Esophagus squamous epithelium (tissue), 5 donors: ENCODE measurements at places on chromosomes 13 and 19.

GRCh38 chr19:35531291-35531690 is 2.0 kb upstream of the GAPDHS start:
- H3K27me3 ChIP-seq, result no peaks in the 10 kb centered on the region
- DNase-seq, result no peak
- no peaks in the 10 kb centered on the region for H3K36me3 ChIP-seq

DNA sequence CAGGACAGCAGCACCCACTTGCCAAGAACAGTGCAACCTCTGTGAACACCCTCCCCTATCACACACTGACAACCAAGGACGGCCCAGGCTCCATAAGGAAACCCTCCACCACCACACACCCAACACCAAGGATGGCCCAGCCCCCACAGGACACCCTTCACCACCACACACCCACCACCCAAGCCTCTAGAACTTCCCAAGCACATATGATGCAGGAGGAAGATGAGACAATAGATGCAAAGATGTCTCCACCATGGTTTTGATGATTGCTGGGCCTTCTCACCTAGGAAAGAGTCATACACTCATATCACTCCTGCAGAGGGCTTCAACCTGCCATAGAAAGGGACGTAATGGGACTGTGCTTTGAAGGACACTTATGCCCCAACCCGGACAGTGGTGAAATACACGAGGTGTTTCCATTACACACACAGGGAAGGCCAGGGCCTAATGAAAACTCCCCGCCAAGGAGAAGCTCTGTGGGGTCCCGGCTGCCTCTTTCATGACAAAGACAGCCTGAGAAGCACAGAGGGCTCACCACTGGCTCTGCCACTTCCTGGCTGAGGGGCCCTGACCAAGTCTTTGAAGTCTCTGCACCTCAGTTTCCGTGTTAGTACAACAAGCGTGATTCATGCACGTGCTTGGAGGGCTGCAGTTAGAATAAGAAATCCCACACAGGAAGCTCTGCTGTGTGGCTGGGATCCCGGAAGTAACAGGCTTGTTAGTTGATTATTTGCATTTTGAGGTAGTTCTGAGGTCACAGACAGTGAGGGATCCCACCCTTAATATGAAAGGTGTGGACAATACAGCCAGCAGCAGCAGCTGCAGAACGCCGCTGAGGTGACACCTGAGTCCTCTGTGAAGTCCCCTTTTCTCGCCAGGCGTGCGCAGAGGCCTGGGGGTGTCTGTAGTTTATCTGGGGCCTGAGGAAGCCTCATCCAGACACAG is 61.9 kb upstream of the ATP12A start:
- H3K27ac ChIP-seq, result no peak overlapping the region
- no peak overlapping the region for H3K4me3 ChIP-seq
- DNase-seq, result no peak
- no peaks in the 10 kb centered on the region for H3K36me3 ChIP-seq

GRCh38 chr13:98348466-98349200 is 171.6 kb upstream of the RNF113B start:
- no peaks in the 10 kb centered on the region for H3K27me3 ChIP-seq
- H3K4me1 ChIP-seq, result no peaks in the 10 kb centered on the region
- no peak overlapping the region for H3K4me3 ChIP-seq
- no peak for DNase-seq
- H3K27ac ChIP-seq, result no peak overlapping the region

DNA sequence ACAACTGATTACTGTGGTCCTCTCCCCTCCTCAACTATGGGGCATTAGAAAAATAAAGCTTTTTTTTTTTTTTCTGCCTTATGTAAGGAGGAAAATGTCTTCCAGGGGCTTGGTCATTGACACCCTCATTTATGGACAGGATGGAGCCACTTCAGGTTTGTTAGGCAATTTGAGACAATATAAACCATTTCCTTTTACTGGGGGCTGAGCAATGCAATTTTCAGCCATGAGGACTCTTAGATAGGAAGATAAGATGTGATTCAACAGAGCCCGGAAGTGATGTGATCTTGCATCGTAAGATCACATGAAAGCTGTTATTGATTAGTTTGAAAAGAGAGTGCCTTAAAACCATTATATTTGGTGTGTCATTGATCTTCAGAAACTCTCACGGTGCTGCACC is 210.8 kb downstream of the OXGR1 start:
- H3K27me3 ChIP-seq, result no peaks in the 10 kb centered on the region
- H3K27ac ChIP-seq, result no peak overlapping the region
- peaks cover 8% of the 10 kb centered on the region for H3K4me1 ChIP-seq
- no peak overlapping the region for H3K4me3 ChIP-seq
- H3K36me3 ChIP-seq, result no peaks in the 10 kb centered on the region

- H3K27ac ChIP-seq, result no peak overlapping the region
- H3K4me1 ChIP-seq, result no peaks in the 10 kb centered on the region
- H3K4me3 ChIP-seq, result no peak overlapping the region
- H3K27me3 ChIP-seq, result no peaks in the 10 kb centered on the region
- DNase-seq, result no peak
- no peaks in the 10 kb centered on the region for H3K36me3 ChIP-seq
Measured at GRCh38 chr13:27341616-27342015, 71.0 kb downstream of the RASL11A start.

DNA sequence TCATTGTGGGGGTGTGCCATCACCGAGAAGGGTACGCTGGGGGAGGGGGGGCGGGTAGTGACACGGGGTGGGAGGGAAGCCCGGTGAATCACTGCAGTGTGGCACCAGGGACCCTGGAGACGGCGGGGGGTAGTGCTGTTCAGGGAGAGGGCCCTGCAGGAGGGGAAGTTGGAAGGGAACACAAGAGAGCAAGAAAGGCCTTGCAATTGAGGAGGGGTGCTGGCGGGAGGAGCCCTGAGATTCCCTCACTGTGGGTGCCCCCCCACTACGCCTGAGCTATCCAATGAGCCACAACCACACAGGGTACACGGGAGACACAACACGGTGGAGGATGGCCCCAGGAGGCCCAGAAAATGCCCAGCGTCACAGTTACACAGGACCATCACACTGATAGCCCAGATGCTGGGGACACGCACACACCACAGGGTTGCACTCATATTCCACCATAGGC is 516 bp upstream of the ATP1A3 start:
- H3K27ac ChIP-seq, result no peak overlapping the region
- no peaks in the 10 kb centered on the region for H3K36me3 ChIP-seq
- no peak for DNase-seq
- peak overlapping the region; percentile 23 for H3K4me3 ChIP-seq
- H3K4me1 ChIP-seq, result peaks cover 38% of the 10 kb centered on the region

GRCh38 chr19:16373989-16374388 is 49.4 kb downstream of the KLF2 start:
- H3K27ac ChIP-seq, result peak overlapping the region; percentile 62
- H3K4me3 ChIP-seq, result no peak overlapping the region
- no peaks in the 10 kb centered on the region for H3K36me3 ChIP-seq
- H3K27me3 ChIP-seq, result no peaks in the 10 kb centered on the region

GRCh38 chr13:27133889-27134288 is 37.7 kb downstream of the USP12 start:
- no peaks in the 10 kb centered on the region for H3K36me3 ChIP-seq
- H3K27ac ChIP-seq, result no peak overlapping the region
- H3K27me3 ChIP-seq, result no peaks in the 10 kb centered on the region
- no peak for DNase-seq
- no peak overlapping the region for H3K4me3 ChIP-seq
- peaks cover 32% of the 10 kb centered on the region for H3K4me1 ChIP-seq

DNA sequence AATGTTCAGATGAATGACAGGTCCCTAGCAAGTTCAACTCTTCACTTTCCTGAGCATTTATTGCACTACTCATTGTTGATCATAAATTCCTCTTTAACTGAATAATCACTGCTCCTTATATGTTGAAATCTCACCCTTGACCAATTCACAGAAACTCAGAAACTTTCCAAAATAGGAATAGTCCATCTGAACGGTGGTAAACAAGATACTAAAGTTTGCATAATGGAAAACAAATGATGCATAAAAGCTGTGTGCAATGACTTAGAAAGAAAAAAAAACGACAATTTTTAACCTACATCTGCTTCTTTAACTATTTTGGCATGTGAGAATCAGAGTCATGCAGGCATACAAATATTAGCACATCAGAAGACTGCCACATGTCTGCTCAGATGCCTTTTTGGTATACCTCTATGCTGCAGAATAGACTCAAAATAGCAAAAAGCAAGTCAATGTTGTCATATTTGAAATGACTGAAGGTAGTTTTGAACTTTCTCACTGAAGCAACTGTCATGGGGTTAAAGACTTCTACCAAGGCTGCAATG is 34.8 kb downstream of the SLC10A2 start:
- H3K4me1 ChIP-seq, result no peaks in the 10 kb centered on the region
- no peaks in the 10 kb centered on the region for H3K27me3 ChIP-seq
- no peak for DNase-seq
- H3K36me3 ChIP-seq, result no peaks in the 10 kb centered on the region

DNA sequence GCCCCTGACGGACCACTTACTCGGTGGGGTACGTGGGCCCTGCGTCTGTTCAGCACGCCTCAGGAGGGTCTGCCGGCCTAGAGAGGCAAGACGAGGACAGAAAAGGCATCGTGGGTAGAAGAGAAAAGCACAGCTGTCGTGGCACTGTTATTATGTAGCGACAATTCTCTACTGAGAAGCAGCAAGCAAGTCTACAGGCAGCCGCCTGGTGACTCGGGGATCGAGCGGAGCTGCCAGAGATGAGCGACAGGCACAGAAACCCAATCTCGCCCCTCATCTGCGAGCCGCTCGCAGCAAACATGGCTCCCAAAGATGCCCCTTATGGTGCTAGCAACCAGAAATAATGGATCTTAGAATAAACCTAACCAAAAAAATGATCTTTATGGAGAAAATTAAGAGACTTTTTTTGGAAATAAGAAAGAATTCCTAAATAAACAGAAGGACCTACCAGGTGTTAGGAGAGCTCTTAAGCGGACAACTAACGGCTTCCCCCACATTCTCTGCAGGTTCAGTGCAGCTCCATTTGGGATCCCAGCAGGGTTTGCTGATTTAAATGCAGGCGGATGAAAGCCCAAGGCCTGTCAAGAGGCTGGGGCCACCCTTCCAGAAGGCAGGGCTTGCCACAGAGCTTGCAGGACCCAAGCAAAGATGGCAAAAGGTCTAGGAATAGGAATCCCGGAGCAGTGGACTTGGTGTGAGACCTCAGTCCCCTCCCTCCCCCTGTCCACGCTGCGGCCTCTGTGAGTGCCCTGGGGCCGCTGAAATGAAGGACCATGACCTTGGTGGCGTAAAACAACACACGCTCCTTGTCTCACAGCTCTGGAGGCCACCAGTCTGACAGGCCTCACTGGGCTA is 152.6 kb downstream of the KDM4B start:
- no peak for DNase-seq
- H3K4me1 ChIP-seq, result no peaks in the 10 kb centered on the region
- peaks cover 99% of the 10 kb centered on the region for H3K36me3 ChIP-seq
- H3K27me3 ChIP-seq, result no peaks in the 10 kb centered on the region
- H3K27ac ChIP-seq, result no peak overlapping the region

GRCh38 chr13:98442391-98443230 is 134.3 kb downstream of the STK24 start:
- peaks cover 10% of the 10 kb centered on the region for H3K4me1 ChIP-seq
- no peak overlapping the region for H3K27ac ChIP-seq
- H3K36me3 ChIP-seq, result no peaks in the 10 kb centered on the region
- no peaks in the 10 kb centered on the region for H3K27me3 ChIP-seq
- no peak overlapping the region for H3K4me3 ChIP-seq

- DNase-seq, result no peak
- H3K4me3 ChIP-seq, result no peak overlapping the region
- no peaks in the 10 kb centered on the region for H3K27me3 ChIP-seq
- H3K4me1 ChIP-seq, result no peaks in the 10 kb centered on the region
- no peaks in the 10 kb centered on the region for H3K36me3 ChIP-seq
Measured at GRCh38 chr19:40387155-40387554, 2.8 kb downstream of the HIPK4 start.

- H3K4me1 ChIP-seq, result no peaks in the 10 kb centered on the region
- DNase-seq, result no peak
- H3K27me3 ChIP-seq, result no peaks in the 10 kb centered on the region
- no peak overlapping the region for H3K27ac ChIP-seq
Measured at GRCh38 chr13:42225051-42225450, 46.9 kb upstream of the AKAP11 start.

GRCh38 chr19:31988256-31988655 is 357.2 kb upstream of the ZNF507 start:
- no peak overlapping the region for H3K27ac ChIP-seq
- no peak for DNase-seq
- no peaks in the 10 kb centered on the region for H3K4me1 ChIP-seq
- no peaks in the 10 kb centered on the region for H3K36me3 ChIP-seq
- H3K4me3 ChIP-seq, result no peak overlapping the region

- DNase-seq, result no peak
- no peaks in the 10 kb centered on the region for H3K4me1 ChIP-seq
- no peaks in the 10 kb centered on the region for H3K36me3 ChIP-seq
- H3K27me3 ChIP-seq, result no peaks in the 10 kb centered on the region
Measured at GRCh38 chr19:28019901-28020300, 1193.0 kb downstream of the UQCRFS1 start.

DNA sequence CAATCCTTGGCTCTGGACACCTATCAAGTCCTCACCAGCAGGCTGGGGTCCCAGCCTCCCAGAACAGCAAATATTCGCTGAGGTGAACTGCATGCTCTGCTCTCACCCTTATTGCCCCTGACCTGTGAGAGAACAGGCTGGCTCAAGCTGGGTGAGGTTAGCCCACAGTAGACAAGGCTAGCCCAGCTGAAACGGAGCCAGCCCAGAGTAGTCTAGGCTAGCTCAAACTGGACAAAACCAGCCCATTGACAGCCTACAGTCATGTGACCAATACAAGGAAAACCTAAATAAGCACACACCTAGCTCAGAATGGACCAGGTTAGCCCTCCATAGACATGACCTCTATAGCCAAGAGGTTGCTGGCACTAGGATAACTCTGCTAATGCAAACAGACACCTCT is 38.4 kb downstream of the CCL25 start:
- H3K36me3 ChIP-seq, result no peaks in the 10 kb centered on the region
- H3K27me3 ChIP-seq, result no peaks in the 10 kb centered on the region

GRCh38 chr19:30898353-30899103 is 450.7 kb downstream of the TSHZ3 start:
- no peaks in the 10 kb centered on the region for H3K27me3 ChIP-seq
- DNase-seq, result no peak
- no peak overlapping the region for H3K27ac ChIP-seq
- no peaks in the 10 kb centered on the region for H3K36me3 ChIP-seq
- no peak overlapping the region for H3K4me3 ChIP-seq

DNA sequence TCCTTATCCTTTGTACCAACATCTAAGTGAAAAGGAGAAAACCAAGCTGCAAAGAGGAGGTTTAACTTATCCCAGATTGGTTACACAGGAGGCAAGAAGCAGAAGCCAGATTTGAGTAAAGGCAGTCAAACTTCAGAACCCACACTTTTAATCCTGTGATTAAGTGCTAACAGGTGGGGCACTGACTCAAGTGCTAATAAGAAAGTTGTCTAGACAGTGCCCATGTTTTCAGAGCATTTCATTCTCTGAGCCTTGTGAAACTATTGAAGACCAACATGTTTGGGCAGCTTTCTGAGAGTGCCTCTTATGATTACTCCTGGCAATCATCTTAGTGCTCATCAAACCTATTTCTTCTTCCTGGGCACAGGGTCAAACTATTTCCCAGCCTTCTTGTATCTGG is 380.8 kb downstream of the KCNRG start:
- no peaks in the 10 kb centered on the region for H3K27me3 ChIP-seq
- DNase-seq, result no peak
- H3K27ac ChIP-seq, result peak overlapping the region; percentile 34

- no peak overlapping the region for H3K4me3 ChIP-seq
- H3K27ac ChIP-seq, result no peak overlapping the region
- DNase-seq, result no peak
- no peaks in the 10 kb centered on the region for H3K4me1 ChIP-seq
- no peaks in the 10 kb centered on the region for H3K27me3 ChIP-seq
Measured at GRCh38 chr13:46516599-46517338, 36.2 kb upstream of the LRCH1 start.

- no peak overlapping the region for H3K27ac ChIP-seq
- H3K36me3 ChIP-seq, result no peaks in the 10 kb centered on the region
- H3K27me3 ChIP-seq, result no peaks in the 10 kb centered on the region
- no peaks in the 10 kb centered on the region for H3K4me1 ChIP-seq
- no peak for DNase-seq
- no peak overlapping the region for H3K4me3 ChIP-seq
Measured at GRCh38 chr13:74203576-74203975, 69.4 kb upstream of the KLF12 start.
